ENCODE measurements at places on chromosomes 11 and 22. TPM values are rescaled to one million over a fixed set of nuclear protein-coding genes. Genes with fewer than 3 reads are reported as not detected.
A peak's percentile ranks its signal among the peaks of the same experiment; 100 is the strongest.

DNA sequence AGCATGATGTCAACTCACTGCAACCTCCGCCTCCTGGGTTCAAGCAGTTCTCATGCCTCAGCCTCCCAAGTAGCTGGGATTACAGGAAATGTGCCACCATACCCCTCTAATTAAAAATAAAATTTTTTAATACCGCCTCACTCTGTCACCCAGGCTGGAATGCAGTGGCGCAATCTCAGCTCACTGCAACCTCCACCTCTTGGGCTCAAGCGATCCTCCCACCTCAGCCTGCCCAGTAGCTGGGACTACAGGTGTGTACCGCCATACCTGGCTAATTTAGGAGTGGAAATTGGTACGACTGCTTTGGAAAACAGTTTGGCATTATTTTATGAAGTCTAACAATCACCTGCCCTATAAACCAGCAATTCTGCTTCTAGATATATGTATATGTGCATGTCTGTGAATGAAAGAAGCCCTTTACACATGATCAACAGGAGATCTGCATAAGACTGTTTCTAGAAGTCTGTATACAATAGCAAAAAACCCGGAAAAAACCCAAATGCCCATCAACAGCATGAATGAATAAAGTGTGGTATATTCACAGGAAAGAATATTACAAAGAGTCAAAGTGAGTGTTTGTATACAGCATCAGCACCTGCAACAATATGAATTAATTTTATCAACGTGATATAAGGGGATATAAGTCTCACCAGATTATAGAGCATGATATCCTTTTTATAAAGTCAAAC, 16.0 kb downstream of the SLC35F2 start:
- DNase-seq, result no peak

- DNase-seq, result no peak
These were observed 72.1 kb upstream of the ARFGAP3 start for GRCh38 chr22:42928969-42929837.

DNA sequence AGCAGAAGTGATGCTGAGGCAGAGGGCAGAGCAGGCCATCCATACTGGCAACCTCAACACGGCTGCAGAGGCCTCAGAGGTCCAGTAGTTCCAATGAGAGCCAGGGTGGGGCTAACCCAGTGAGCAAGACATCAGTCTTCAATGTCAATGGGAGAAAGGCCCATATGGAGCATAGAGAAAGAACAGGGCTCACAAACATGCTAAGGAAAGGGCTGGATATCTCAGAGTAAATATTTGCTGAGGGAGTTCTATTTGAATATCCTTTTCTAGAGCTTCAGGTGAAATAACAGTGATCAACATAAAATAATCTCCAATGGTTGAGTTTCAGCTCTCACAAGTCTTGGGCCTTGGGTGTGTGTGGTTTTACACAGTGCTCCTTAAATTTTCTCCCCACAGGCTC, 50.8 kb upstream of the CCDC90B start:
- no peak for DNase-seq

MN1 gene
- 10.5 TPM for total RNA-seq

DNA sequence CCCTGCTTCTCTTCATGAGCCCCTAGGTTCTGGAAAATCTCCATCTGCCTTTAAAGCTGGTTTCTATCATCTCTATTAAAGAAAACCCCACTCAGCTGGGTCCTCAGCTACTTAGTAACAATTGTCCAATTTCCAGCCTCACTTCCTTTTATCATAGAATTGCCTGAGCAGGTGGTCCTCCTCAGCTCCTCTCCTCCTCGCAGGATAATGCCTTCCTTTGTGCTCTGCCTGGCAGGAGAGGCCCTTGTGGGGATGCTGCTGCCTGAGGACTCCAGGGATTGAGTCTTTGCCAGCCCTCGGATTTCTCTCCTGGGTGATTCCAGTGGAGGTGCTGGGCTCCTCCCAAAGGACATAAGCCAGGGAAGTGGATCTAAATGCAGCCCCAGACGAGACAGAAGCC, 448.3 kb downstream of the INSC start:
- DNase-seq, result no peak

GRCh38 chr11:40183073-40184064, 1276.1 kb downstream of the LRRC4C start:
- no peak for DNase-seq

DNA sequence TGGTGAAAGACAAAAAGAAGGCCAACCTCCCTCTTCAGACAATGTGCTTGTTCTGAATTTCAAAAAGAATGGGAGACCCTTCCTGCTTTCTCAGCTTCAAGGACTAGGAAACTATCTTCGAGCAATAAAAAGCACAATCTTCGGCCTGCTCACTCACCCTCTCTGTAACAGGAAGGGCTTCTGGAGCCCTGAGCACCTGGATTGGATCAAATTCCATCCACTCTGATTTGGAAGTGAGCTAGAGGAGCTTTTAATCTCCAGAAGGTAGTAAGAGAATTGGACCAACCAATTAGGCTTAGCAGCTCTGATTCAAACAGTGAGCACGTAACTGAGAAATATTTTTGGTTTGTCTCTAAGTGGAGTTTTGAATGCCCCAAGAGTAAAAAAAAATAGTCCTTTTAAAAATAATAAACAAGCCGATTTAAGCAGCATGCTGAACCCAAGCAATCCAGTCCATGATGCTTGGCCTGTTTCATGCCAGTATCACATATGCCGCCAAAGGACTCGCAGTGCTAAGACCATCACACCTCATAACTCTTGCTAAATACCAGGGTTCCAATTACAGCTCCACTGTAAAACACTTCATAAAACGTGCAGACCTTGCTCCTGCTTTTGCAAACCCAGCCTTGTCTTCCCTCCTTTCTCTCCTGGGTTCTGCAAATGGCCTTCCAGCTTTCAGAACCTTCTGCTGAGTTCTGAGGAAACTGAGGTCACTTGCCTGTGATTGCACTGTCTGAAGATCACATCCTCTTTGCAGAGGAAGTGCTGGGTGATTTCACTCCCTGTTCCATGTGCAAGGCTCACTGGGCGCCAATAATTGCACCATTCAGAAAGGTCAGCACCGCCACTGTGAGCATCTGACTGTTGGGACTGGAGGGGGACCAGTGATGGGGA, 74.4 kb downstream of the SLC1A2 start:
- no peak for DNase-seq

MMP13 gene
- not detected for total RNA-seq

DNA sequence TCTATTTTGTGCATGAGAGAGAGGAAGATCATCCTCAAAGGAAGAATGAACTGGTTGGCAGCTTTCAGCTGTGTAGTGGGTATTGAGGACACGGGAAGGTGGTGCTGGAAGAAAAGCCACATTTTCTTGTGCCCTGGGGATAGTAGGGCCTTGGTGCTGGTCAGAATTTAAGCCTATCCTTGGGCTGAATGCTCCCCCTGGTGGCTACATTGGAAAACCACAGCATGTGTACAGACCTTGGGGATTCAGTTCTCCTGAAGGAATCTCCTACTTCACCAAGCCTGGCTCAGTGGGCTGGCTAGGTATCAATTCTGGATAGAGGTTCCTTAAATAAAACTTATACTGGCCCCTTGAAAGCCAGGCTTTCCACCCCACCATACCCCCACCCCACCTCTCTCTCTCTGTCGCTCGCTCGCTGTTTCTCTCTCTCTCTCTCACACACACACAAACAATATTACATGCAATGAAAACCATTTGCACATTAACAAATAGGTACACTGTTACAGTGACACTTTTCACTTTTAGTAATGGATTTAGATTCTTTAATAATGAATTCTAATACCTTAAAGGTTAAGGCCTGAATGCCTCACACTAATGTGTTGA, 2.8 kb upstream of the OR51M1 start:
- peak; percentile 63 for DNase-seq

PGA5 gene
- not detected for total RNA-seq

GRCh38 chr11:65058012-65058411, 341 bp downstream of the NAALADL1 start:
- no peak for DNase-seq

TEX12 gene
- total RNA-seq, result not detected

GRCh38 chr22:27019827-27020226, 362.4 kb downstream of the MIAT start:
- DNase-seq, result no peak
